Dorsolateral prefrontal cortex (tissue), 122 donors: ENCODE measurements at places on chromosomes 13 and 19.

DNA sequence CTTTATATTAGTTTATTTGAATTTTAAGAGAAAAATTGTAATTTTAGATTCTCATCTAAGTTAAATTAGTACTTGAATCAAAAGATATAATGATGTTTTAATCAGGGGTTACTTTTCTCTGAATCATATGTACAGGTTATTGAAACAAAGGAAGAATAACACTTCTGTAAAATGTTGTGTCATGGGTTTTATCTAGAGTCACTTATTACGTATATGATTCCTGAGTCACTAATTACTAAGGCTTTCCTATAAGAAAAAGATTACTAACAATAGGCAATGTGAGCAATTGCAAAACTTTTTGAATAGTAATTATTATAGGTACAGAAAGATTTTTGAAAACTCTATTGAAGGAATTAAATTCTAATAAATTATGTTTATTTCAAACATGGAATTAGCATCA is 99.2 kb upstream of the KLF5 start:
- no peak for DNase-seq

DNA sequence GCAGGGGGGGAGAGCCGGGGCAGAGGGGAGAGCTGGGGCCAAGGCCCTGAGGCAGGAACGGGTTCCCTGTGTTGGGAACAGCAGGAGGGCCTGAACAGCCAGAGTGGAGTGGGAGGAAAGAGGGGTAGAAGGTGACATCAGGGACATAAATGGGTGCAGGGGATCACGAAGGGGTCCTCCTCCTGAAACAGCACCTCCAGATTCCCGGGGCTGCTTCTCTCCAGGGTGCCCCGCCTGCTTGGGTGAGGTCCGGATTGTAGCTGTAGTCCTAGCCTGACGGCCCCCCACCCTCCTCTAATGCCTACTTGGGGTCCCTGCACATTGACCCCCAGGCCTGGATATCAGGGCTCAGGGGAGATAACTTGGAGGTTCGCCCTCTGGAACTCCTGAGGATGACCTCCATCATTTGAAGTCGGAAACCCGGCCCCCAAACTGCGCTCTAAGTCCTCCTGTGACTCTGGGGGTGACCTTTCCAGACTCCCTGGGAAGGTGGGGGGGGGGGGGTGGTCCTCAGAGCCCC is 473 bp upstream of the SCN1B start:
- DNase-seq, result no peak

GRCh38 chr13:95420501-95420900 is 119.2 kb upstream of the ABCC4 start:
- DNase-seq, result no peak

GRCh38 chr19:17497149-17497798 is 14.2 kb upstream of the PGLS start:
- no peak for DNase-seq

DNA sequence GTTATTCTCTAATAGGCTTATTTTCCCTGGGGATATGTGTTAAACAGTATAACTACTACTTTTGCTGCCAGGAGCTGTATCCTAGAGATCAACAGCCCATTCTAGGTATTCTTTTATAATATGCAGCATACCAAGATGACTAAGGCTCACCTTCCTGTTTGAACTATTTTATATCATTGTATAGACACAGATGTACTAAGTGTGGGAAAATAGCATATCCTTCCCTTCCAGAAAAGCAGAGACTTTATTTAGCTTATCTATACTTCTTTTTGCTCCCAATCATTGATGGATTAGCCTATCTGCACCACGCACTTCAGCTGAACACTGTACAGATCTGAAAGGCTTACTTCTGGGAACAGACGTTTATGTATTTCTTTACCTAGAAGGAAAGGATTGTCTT is 82.6 kb downstream of the MAB21L1 start:
- no peak for DNase-seq

DNA sequence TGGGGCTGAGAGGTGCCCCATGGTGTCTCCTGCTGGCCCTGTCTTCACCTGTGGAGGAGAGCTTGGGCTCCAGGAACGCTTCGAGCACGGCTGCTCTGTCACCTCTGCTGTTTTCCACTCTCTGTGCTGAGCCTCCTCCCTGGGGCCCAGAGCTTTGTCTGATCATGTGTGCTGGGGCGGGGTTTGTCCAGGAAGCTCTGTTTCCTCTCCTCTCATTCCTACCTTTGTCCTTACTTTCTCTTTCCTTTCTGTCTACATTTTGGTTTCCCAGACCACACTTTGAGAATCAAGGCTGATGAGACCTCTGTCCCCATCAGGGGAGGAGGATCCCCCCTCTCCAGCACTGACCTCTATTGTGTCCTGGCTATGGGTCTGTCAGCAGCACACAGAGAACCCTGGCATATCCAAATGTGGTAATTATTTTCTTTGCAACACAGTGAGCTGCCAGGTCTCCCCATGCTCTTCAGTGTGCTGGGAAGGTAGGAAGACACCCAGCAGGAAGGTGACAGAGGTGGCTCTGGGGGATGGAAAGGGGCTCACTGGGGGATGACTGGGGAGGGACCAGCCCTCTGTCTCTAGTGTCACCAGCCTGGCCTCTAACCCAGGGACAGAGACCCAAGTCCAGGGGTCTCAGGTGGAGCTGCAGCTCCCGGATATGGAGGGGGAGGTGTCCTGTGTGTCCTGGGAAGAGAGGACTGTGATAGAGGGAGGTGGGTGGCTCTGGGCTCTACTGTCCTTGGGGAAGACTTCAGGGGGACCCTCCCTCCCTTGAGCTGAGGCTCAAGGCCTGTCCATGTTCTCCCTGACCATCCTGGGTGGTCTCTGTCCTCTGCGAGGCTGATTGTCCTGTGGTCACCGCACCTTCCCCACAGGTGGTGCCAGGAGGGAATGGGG is at the start of gene CEACAM1:
TSS of gene CEACAM1 (minus strand) at position 128 of the 894 bp plus-strand sequence. CDS start at position 21, 107 bp downstream.
- no peak for DNase-seq

DNA sequence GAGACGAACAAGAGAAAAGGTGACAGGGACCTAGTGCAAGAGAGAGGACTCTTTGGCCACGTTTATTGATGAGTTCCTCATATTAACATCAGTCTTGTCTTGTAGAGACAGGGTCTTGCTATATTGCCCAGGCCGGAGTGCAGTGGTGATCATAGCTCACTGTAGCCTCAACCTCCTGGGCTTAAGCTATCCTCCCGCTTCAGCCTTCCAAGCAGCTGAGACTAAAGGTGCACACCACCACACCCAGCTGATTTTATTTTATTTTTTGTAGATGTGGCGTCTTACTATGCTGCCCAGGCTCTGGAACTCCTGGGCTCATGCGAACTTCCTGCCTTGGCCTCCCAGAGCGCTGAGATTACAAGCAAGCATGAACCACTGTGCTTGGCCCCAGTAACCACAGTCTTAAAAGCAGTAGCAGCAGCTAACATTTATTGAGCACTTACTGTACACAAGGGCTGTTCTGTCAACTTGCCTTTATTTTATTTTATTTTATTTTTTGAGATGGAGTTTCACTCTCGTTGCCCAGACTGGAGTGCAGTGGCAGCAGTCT is 1.1 kb upstream of the SH2D3A start:
- no peak for DNase-seq

GRCh38 chr13:81275666-81276258 is 934.8 kb upstream of the SPRY2 start:
- no peak for DNase-seq

DNA sequence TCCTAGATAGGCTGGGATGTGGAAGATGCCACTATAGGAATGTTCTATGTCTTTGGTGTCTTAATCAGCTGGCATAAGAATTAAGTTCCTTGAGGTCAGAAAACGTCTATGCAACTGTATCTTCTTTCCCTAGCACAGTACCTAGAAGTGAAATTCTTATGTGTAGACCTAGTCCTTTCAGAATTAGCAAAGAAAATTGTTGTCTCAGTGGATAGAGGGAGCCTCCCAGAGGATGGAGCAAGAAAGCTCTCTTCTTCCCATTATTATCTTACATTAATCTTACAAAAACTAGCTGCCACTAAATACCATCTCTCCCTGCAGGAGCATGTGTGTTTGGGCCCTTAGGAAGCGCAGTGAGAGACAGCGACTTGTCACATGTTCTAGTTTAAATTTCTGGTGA is 11.6 kb downstream of the CLDN10 start:
- no peak for DNase-seq

GRCh38 chr19:33823341-33823740 is 26.7 kb downstream of the KCTD15 start:
- DNase-seq, result no peak

DNA sequence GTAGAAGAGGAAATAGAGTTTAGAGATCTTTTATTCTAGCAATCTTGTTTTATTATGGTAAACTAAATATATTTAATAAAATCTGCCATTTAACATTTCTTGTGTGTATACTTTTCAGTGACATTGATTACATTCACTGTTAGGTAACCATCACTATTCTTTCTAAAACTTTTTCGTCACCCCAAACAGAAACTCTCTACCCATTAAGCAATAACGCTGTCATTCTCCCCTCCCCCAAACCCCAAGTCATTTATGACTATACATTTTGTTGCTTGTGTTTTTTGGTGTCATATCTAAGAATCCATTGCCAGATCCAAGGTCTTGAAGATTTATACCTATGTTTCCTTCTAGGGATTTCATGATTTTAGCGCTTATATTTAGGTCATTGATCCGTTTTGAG is 10.6 kb downstream of the URI1 start:
- DNase-seq, result no peak

DNA sequence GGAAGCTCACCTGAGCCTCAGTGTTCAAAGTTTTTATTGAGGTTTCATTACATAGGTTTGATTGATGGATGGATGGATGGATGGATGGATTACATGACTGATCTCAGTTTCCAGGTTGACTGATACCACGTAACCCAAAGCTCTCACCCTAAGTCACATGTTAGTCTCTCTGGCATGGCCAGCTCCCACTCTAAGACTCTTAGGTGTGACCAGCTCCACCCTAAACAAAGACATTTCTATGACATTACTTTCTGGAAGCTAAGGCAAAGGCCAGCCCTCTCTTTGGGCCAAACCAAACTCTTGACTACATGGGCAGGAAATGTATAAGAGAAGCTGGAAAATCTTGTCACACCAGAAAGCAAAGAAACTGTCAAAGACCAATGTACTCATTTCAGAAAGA is 28.6 kb downstream of the POLR1D start:
- DNase-seq, result no peak
